IPS DF 6.9 (cell line): ENCODE measurements at places on chromosomes 3 and 15.

GRCh38 chr3:12367346-12367745 lies 78.5 kb downstream of the PPARG start:
- no peak for DNase-seq

- no peak for DNase-seq
Observed at GRCh38 chr3:79183496-79183895, 584.3 kb downstream of the ROBO1 start.

DNA sequence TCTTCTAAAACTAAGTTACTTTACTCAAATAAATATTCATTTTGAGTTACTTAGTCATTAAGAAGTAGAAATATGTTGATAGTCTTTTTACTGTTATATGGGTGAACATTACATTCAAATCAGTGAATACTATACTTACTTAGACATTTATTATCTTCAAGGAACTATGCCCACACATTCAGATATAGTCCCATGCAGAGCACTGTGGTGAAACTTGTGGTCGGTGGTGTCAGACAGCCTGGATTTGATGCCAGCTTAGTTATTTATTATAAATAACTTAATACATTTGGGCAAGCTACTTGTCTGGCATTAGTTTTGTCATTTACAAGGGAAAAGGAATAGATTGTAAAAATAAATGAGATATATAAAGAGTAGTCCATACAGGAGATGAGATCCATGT lies 149.5 kb downstream of the RAP2B start:
- no peak for DNase-seq

DNA sequence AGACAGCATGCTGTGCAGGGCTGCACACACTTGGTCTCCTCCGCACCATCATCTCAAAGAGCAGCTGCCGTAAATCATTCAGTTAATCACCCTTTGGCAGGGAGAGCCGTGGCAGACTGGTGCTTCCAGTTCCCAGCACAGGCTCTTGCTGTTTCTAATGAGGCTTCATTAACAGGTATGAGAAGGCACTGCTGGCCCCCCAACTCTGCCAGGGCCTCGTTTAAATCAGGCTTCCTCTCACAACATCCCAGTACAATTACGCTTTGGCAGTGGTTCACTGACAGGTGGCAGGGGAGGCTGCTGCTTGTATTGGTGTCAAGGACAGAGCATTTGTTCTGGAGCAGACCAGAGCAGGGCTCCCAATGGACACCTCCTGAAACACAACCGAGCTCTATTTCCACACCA lies 77.1 kb downstream of the BFSP2 start:
- DNase-seq = no peak

DNA sequence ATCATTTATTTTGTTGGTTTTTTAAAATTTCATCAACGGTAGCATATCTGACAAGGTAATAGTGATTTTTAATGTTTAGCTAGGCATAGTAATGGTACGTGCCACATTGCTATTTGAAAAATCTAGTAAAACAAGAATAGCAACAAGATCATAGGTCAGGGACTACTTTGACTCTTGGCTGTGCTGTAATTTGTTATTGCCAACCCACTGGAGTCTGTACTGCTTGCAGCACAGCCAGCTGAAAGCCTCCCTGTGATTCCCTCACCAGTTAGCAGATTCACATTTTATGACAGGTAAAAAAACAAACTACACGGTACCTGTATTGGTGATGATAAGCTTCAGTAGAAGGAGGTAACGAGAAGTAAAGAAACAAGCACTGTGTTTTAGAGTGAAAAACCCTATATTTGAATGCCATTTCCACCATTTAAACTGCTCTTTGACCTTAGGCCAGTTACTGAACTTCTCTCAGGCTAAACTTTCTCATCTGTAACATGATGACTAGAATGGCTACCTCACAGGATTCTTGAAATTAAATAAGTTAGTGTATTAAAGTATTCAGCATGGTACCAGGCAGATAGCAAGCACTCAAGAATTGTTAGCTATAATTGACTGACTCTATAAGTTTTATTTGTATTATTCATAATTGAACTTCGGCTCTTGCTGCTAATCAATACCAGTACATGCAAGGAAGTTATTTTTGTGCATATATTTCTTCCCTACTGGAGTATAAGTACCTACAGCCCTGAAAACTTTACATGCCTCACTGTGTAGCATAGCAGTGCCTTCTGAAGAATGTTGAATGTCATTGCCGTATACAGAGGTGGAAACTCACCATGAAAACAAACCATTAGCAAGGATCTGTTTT lies 16.1 kb downstream of the FILIP1L start:
- no peak for DNase-seq

DNA sequence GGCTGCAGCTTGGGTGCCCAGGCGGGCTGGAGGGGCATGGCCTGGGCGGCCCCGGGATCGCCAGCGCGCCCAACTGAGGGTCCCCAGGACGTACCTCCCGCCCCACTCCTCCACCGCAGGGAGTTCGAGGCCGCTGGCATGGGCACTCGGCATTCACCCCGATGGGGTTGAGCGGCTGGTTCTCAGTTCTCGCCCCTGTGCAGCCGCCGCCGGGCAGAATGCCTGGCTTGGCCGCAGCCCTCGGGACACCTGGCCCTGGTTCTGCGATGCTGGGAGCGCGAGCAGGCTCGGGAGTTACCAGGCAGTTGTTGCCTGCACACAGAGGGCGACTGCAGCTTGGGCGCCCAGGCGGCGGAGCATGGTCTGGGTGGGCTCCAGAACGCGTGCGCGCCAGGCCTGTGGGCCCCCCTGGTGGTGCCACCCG lies 121.4 kb downstream of the LMLN start:
- no peak for DNase-seq

DNA sequence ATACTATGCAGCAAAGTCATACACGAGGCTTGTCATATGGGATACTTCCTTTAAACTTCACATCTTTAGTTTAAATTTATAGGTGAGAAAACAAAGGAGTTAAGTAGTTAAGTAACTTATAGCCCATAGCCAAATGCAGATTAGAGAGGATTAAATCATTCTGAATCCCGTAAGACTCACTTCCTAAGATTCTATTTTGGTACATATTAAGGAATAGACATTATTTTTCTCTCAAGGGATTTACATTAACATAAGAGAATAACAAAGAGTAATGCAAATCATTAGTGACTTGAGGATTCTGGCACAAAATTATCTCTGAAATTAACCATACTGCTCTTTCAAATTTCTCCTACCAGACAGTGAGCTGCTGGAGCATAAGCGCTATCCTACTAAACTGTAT lies 747.4 kb upstream of the ARPP21 start:
- no peak for DNase-seq

GRCh38 chr3:44418549-44418948 lies 58.9 kb downstream of the ZNF445 start:
- peak; percentile 58 for DNase-seq

GRCh38 chr3:148642214-148642613 lies 55.5 kb upstream of the AGTR1 start:
- no peak for DNase-seq

- no peak for DNase-seq
Observed at GRCh38 chr3:170356596-170357175, 829 bp upstream of the SKIL start.

DNA sequence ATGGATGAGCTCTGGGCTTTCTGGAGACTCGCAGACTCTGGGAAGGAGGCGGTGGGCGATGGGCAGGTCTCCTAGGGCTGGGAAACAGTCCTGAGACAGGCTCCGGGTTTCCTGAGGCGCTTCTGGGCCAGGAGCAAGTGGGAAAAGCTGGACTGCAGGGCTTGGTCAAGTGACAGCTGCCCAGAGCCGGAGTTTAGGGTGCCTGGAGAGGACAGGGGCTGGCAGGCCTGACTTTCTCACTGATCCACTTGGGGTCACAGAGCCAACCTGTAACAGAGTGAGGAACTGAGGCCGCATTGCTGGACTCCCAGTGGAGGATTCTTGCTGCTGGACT lies 107.9 kb downstream of the APBA2 start:
- DNase-seq = no peak

GRCh38 chr3:56970461-56970879 lies 90.0 kb upstream of the SPATA12 start:
- no peak for DNase-seq

DNA sequence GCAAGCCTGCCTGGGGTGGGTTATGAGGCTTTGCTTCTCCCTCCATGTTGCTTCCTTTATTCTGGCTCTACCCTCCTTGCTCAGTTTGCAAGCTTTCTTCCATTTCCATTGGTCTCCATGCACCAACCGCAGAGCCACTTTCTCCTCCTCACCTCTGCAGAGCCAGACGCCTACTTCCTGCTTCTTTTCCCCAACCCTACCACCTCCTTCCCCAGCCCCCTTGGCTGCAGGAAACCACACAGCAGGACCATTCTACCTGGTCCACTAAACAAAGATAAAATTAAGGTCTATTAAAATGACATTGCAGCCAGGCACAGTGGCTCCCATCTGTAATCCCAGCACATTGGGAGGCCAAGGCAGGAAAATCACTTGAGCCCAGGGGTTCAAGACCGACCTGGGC lies 10.0 kb upstream of the CAV3 start:
- DNase-seq = no peak

DNA sequence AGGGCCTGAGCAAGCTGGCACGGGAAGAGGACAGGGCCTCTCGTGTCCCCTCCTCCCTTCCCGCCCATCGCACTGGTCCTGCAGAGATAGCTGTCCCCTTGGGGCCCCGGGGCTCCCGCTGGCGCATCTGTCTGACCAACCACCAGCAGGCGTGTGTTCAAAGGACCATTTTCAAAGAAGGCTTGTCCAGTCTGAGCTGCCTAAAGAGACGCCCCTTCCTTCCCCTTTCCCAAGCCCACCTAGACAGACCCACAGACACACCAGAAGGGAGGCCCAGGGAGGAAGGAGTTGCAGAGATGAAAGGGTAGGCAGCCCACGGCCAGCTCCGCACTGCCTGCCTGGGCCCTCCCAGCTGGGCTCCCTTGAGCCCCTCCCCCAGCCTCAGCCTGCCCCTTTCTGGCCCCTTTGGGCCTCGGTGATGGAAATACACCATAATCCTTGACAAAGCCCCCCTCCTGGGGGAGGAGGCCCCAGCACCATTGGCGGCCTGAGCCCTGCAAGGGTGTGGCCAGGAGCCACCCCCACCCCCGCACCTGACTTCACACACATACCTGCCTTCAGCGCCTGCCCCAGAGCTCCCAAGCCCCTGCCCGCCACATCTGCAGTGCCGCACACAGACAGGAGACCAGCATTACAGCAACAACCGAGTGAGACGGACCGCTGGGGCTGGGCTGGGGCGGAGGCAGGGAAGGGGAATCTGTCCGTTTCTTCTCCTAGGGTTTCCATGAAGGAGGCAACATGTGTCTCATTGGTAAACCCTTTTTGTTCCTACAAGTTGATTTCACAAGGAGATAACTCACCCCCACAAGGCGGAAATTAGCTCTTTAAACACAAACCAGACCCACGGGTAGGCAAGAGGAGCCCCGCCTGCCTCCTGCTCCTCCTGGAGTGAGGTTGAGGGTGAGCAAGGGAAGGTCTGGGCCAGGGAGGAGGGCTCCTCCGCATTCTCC lies at the start of gene STRA6:
Gene STRA6, minus strand, starts transcription at position 336 of the 950 bp plus-strand sequence. CDS start 520 bp downstream, outside the sequence.
- DNase-seq = peak; percentile 76

DNA sequence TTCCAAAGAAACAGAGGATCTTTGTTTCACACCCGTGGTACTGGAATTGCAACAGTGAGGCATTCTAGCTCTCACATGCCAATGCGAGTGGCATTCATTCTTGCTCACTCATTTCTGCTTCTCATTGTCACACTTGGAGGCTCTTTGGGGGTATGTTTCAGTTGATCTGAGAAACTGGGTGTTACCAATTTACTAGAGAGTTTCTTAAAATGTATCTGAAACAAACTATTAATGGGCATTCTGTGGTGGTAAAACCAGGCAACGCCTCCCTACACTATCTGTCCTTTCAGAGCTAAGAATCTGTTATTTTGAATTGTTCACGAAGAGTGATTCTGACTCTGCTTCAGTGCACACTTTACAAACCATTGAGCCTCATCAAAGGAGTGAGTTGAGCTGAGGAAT lies 140.6 kb upstream of the BHLHE40 start:
- no peak for DNase-seq

DNA sequence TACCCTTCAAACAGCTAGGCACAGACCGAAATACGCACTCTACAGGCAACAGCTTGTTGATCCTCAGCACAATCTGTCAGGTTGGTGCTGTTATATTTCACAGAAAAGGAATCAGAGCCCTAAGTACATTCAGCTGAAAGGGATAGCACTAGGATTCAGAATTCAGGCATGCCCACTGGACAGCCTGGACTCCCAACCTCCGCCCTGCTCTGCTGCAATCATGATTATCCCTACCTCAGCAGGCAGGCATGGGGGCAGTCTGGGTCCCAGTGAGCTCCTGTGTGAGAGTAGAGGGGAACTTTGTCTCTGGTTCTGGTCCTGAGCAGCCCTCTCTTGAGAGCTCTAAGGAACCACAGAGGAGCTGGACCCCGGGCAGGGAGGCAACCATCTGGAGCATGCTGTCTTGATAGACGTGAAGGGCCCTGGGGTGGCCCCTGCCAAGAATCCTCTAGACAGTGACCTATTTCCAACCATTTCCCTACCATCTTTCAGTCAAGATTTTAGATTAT lies 23.4 kb upstream of the NOX5 start:
- DNase-seq = no peak

- DNase-seq = no peak
Observed at GRCh38 chr3:10996345-10997013, 3.9 kb downstream of the SLC6A1 start.

- DNase-seq = no peak
Observed at GRCh38 chr15:98866511-98866910, 141.1 kb downstream of the PGPEP1L start.

DNA sequence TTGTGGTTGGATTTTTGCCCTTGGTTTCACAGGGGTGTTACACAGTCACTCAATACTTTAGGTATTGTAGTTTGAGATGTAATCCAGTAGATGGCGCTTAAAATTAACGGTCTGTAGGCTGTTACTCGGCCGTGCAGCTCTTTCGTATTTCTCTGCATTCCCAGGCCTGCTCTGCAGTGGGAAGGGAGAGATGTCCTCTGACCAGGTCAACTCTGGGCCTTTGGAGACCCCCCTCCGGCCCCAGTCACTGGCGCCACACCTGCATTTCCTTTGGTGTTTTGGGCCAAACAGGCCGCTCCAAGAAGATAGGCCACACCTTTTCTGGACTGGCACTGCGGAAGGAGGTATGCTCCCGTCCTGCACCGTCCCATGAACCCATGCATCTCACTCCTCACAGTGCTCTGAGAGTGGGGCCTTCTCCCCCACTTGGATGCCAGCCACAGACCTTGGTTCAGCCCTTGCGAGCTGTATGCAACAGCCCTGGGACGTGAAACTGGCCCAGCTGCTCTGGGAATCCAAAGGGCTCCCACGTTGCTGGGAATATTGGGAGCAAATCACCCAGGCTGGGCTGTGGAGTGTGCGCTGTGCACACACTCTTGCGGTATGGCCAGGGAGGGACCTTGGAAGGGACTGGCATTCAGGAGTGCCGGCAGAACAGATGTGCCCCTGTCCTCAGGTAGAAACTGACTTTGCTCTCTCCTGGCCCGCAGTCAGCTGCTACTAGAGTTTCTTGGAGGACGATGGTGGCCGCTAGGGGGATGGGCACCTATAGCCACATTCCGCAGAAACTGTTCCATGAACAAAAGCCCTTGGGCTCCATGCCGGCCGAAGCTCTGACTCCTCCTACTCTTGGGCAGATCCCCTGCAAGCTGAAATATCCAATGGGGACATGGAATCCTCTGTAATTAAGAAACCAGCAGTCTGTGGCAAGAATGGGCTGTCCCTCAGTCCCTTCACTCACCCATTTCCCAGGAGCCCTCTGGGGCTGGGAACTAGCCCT lies 410.5 kb upstream of the CADM2 start:
- DNase-seq = peak; percentile 31
